ENCODE measurements at places on chromosomes 6 and 20.
A peak's percentile ranks its signal among the peaks of the same experiment; 100 is the strongest.

GRCh38 chr20:51738877-51739447 lies 29.2 kb downstream of the ATP9A start:
- no peak for DNase-seq

DNA sequence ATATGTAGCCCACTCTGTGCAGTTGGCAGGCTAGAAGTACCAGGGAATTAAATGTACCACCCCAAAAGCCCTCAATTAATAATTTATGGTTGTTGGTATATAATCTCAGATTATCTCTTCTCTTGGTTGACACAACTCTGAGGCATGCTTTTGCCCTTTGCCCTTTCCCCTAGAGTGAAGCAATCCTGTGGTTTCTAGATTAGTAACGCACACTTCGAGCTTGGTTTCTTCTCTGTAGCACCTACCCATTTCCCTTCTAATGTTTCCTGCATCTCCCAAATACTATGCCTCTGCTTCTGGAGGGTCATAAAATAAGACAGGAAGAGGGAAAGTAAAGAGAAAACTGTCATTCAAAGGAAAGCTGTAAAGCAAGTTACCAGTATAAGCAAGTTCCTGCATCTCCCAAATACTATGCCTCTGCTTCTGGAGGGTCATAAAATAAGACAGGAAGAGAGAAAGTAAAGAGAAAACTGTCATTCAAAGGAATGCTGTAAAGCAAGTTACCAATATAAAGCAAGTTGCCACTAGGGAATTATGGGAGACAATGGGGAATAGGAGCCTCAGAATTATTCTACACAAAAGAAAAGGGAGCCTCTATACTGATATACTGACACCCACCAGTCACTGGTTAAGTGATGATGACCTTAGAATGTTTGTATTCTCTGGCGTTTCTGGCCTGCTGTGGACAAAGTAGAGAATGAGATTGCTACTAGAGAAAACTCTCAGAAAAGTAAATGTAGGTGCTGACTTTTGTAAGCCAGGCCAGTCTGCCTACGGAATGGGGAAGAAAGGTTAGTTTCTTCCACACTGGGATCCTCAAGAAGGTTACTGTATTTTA lies 862.6 kb upstream of the MAN1A1 start:
- DNase-seq = no peak

DNA sequence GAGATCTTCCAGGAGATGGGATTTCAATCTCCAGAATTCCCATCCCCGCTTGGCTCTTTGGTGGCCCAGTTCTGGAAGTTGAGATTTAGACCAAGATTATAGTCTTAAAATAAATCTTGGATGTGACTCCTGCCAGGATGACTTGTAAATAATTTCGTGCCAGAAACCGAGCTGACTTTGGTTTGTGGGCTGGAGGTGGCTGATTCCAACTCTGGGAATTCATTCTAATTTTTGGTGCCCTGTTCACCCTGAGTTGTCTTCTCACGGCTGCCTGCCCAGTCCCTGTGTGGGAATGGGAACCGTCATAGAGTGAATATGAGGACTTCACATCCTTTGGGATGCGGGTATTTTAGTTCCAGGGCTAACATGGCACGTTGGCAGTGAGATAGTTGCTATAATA lies 64.8 kb downstream of the JARID2 start:
- no peak for DNase-seq

- DNase-seq = no peak
These were observed 145.3 kb upstream of the NRN1 start for GRCh38 chr6:6152060-6152459.

- DNase-seq = peak; percentile 87
These were observed 15.8 kb upstream of the RBPJL start for GRCh38 chr20:45290677-45291355.

- no peak for DNase-seq
These were observed 23.4 kb upstream of the ZBTB2 start for GRCh38 chr6:151414641-151415260.

- no peak for DNase-seq
These were observed 139.7 kb upstream of the RPS6KA2 start for GRCh38 chr6:166766769-166767168.

DNA sequence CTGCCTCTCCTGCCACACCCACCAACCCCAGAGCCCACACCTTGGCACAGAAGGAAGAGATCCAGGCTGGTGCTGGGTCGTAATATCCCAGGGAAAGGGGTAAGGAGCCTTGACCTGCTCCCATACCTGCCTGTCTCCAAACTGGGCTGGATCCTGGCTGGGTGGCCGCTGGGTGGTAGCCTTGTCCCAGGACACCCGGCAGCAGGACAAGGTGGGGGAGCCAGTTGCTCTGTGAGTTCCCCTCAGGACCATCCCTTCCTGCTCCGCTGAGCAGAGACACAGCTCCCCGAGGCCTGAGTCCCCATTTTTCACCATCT lies 58.8 kb downstream of the UBE2V1 start:
- DNase-seq = no peak

- no peak for DNase-seq
These were observed 152.5 kb upstream of the ECI2 start for GRCh38 chr6:4287811-4288244.

- DNase-seq = peak; percentile 41
These were observed 24.1 kb downstream of the HLA-B start for GRCh38 chr6:31332637-31333602.

DNA sequence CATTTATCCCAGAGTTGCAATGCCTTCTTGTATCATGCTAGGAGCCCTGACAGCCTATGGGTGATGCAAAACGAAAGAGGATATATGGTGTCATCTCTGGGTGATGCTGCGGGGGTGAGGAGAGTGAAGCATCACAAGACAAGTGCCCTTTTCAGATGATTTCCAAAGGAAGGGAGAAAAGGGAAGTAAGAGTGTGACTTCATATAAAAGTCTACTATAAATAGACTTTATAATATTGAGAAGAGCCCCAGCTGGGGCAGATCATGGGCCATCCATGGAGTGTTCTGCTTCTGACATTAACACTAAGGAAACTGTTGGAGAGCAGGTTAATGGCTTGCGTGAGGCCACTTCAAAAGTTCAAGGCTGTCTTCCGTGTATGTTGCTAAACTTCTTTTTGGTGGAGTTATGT lies 4.4 kb downstream of the CD83 start:
- peak; percentile 75 for DNase-seq

- no peak for DNase-seq
These were observed 133.5 kb upstream of the CCDC28A start for GRCh38 chr6:138640028-138640427.

DNA sequence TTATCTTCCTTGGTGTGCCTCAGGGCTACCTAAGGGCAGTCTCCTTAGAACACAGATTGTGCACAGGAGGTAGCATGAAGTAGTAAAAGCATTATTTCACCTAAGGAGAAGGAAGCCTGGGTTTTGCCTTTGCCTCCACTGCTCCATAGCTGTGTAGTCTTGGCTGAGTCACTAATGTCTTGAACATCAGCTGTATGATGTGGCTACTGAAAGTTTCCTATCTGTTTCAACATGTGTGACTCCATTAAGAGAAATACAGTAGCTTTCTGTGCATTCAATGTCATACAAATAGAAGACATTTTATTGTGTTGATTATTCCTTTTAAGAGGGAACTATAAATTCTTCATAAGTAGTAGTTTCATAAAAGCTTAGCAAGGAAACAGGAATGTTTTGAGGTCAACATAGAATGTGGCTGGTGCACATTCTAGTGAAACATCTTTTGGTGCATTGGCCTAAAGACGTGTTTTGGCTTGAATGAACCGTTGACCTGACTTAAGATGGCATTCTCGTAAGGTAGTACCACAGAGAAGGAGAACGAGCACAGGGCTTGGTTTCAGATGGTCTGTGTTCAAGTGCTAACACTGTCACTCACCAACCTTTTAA lies 70.6 kb downstream of the CTNNBL1 start:
- DNase-seq = no peak

- DNase-seq = no peak
These were observed 85.3 kb upstream of the AKAP12 start for GRCh38 chr6:151154418-151154817.

GRCh38 chr20:37723668-37724067 lies 29.8 kb downstream of the CTNNBL1 start:
- DNase-seq = no peak

DNA sequence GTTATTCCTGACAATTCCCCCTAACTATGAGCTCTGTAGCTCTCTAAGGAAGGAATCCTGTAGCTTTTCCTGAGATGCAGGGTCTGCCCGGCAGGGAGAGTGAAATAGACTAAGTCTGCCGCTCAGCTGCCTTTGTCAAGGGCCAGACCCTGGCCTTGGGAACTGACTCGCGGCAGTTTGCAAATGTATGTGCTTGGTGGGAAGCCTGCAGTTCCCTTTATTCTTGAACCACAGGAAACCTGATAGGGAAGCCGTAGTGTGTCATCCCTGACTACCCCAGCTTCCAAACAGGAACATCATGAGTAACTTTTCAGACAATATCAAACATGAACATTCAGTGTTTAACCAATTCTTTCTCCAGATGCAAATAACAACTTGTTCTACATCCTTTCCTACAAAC lies 78.7 kb upstream of the IFNGR1 start:
- no peak for DNase-seq

GRCh38 chr6:166781331-166781730 lies 154.3 kb upstream of the RPS6KA2 start:
- DNase-seq = no peak

GRCh38 chr6:52503851-52504781 lies 72.7 kb downstream of the TRAM2 start:
- DNase-seq = no peak

GRCh38 chr20:10225439-10226060 lies 6.9 kb downstream of the SNAP25 start:
- DNase-seq = peak; percentile 54

GRCh38 chr6:54008589-54008988 lies 102.7 kb upstream of the MLIP start:
- no peak for DNase-seq

- no peak for DNase-seq
These were observed 78.6 kb upstream of the AKAP12 start for GRCh38 chr6:151160929-151161757.

GRCh38 chr20:61178551-61179071 lies 73.5 kb upstream of the CDH4 start:
- DNase-seq = no peak

DNA sequence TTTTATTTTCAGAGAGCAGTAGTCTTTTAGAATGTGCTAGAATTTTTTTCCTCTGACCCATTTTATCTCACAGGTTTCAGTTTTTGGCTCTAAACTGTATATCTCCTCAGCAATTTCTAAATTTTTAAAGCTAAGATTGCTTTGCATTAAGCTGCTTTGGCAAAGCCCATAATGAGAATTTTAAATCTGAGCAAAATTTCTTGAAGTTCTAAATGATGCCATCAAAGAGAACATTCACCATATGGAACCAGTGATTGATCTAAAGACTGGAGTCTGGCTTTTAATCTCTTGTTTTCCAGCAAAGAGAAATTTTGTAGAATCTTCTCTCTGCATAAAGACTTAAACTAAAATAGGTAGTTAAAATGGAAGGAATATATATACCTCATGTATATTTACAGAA lies 313.6 kb downstream of the TBC1D32 start:
- no peak for DNase-seq

DNA sequence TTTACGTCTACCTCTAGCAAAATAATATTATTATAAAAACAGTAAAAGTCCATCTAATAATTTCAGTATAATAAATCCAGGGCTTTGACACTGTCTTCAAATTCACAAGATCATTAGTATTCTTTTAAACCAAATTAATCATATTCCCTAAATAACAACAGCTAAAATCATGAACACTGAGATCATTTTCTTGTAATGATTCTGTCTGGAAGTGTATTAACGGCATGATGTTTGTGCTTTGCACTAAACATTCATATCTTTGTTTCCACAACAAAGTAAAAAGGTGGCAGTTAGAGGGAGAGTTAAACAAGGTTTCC lies 18.8 kb downstream of the HIVEP2 start:
- no peak for DNase-seq

GRCh38 chr6:148814082-148814790 lies 67.4 kb downstream of the UST start:
- DNase-seq = no peak

- peak; percentile 91 for DNase-seq
These were observed 5.6 kb upstream of the HLA-DOA start for GRCh38 chr6:33014841-33015634.

DNA sequence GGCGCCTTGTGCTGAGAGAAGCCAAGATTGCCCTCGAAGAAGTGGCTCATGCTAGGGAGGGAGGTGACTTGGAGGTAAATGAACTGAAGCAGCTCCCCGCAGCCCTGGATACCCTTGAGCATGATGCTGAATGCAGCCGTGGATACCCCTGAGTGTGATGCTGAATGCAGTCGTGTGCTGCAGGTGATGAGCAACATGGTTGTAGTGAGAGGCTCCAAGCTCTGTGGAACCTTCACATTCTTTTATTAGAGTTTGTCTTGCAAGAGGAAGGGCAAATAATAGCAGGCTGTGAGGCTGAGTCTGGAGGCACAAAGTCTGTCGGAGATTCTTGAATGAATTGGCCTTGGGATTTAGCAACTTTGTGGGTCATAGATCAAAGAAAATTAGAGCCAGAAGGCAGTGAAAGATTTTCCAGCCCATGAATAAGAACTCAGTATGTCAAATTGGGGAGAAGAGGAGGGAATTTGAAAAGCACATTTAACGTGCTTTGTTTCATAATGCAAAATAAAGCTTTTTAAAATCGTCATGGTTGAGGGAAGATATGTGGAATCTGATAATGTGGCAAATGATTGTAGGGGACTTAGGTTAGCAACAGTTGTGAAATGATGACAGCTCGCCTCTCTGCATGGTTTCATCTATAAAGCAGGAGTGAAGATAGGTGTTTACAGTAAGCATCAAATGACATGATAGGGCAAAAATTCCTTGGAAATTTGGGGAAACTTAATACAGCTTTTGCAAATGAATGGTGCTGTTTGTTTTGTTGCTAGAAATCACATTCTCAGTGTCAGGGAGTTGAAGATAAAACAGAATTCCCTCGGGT lies 120.1 kb upstream of the TIAM2 start:
- DNase-seq = no peak

- DNase-seq = no peak
These were observed 164.5 kb downstream of the MOXD1 start for GRCh38 chr6:132236744-132237143.

DNA sequence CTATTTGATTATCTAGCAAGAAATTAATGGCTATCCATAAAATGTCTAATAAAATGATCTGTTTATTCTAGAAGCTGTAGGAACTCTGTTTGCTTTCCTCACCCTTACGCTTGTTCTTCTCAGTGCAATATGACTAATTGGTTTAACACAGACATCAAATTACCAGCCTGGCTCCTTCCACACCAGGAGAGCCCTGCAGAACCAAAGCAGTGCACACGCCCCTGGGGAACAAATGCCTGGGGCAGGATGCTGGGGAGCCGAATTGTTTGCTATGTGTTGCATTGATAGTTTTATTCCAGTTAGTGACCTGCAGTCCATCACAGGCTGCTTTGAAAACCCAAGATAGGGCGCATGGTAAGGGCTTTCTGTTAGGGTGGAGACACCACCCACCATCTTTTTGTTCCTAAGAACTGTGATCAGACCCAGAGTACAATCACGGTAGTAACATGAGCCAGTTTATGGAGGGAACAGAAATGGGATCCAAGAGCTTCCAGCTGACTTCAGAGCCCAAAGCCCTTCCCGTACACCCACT lies 126.4 kb upstream of the CD93 start:
- no peak for DNase-seq

GRCh38 chr6:135233686-135234491 lies 52.8 kb downstream of the MYB start:
- no peak for DNase-seq

Data from NAMALWA (cell line).